Hair follicle dermal papilla cell (primary cell): ENCODE measurements at places on chromosomes 1 and 21. TPM values are rescaled to one million over a fixed set of nuclear protein-coding genes. Genes with fewer than 3 reads are reported as not detected.

Gene GSTM1
- 18.3 TPM in 1 of 2 replicates, not detected in the other for total RNA-seq

Gene MTARC1
- total RNA-seq: 0.61 and 0.97 TPM in 2 replicates

Gene SH2D2A
- total RNA-seq: 0.32 and 0.61 TPM in 2 replicates

Gene CD1D
- not detected in 2 replicates for total RNA-seq

Gene MAST2
- 26.7 and 30.8 TPM in 2 replicates for total RNA-seq

Gene UBL4B
- 2.3 and 7.5 TPM in 2 replicates for total RNA-seq

Gene IFI16
- 92.7 and 94.8 TPM in 2 replicates for total RNA-seq

Gene CFAP45
- 0.12 and 0.16 TPM in 2 replicates for total RNA-seq

Gene PLPPR5
- total RNA-seq: 0.16 TPM in 1 of 2 replicates, not detected in the other

Gene ADAM30
- not detected in 2 replicates for total RNA-seq

Gene ADGRL4
- 2.7 and 3.7 TPM in 2 replicates for total RNA-seq

Gene USH2A
- total RNA-seq: under 0.01 and 0.16 TPM in 2 replicates

Gene CYP4B1
- total RNA-seq: not detected in 2 replicates

Gene CLDN8
- under 0.01 TPM in 1 of 2 replicates, not detected in the other for total RNA-seq

Gene DMRTA2
- total RNA-seq: not detected in 2 replicates

Gene TRIM67
- total RNA-seq: under 0.01 and 0.12 TPM in 2 replicates

Gene LCE1E
- not detected in 2 replicates for total RNA-seq

Gene SNX7
- 67.3 and 85.6 TPM in 2 replicates for total RNA-seq

Gene S100A9
- total RNA-seq: 0.49 TPM in 1 of 2 replicates, not detected in the other

Gene PDC
- not detected in 2 replicates for total RNA-seq

Gene C1orf115
- total RNA-seq: 0.49 and 0.61 TPM in 2 replicates

Gene VASH2
- total RNA-seq: not detected in 2 replicates

Gene CCDC17
- total RNA-seq: 0.61 and 3.1 TPM in 2 replicates

Gene LCE3D
- not detected in 2 replicates for total RNA-seq

Gene SNIP1
- 15.7 and 16.9 TPM in 2 replicates for total RNA-seq
